ENCODE measurements at places on chromosomes 7 and 10.

GRCh38 chr10:1048349-1048731 is 579 bp downstream of the IDI1 start:
- DNase-seq = no peak

- no peak for DNase-seq
These were observed at the start of gene ECHS1 for GRCh38 chr10:133373174-133374090. TSS of gene ECHS1 (minus strand) at chr10:133373354. CDS start at chr10:133373333, 21 bp downstream.

DNA sequence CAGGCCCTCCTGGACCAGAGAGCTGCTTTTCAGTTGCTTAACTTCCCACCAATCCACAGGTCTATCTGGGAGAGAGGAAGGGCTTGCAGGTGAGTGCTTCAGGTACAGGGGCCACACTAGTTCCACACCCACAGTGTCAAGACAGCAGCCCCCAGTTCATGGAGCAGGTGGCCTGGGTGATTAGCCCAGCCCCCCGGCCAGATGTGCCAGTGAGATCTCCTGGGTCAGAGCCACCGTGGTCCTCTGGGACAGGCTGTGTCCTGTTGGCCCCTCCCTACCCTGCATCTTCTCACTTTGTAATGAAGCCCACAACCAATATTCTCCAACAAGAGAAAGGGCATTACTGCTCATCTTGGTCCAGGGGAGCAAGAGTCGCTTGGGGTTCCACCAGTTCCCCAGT is 30.6 kb downstream of the DRGX start:
- DNase-seq = no peak

- no peak for DNase-seq
These were observed 41.0 kb upstream of the ITGA8 start for GRCh38 chr10:15760681-15761080.

- no peak for DNase-seq
These were observed 57.0 kb downstream of the PRKAG2 start for GRCh38 chr7:151819866-151820265.

GRCh38 chr10:13348216-13349017 is at the start of gene SEPHS1:
TSS of gene SEPHS1 (minus strand) at chr10:13348293. CDS start at chr10:13344950, 3,343 bp downstream.
- DNase-seq = no peak

GRCh38 chr7:123270570-123270969 is 70.8 kb upstream of the SLC13A1 start:
- DNase-seq = no peak

GRCh38 chr7:82521906-82522445 is 78.4 kb upstream of the CACNA2D1 start:
- no peak for DNase-seq

Data from SK-N-MC (cell line).